ENCODE measurements at places on chromosomes 2 and 18. TPM values are rescaled to one million over a fixed set of nuclear protein-coding genes. Genes with fewer than 3 reads are reported as not detected.

The LTBP1 gene
- total RNA-seq = 9.2 TPM

The COA5 gene
- total RNA-seq = 25.9 TPM

The SGPP2 gene
- total RNA-seq = not detected

The ZSWIM2 gene
- 0.13 TPM for total RNA-seq

The FZD7 gene
- total RNA-seq = 0.16 TPM

The SMARCAL1 gene
- total RNA-seq = 11.3 TPM

The IL1F10 gene
- not detected for total RNA-seq

The FAM237A gene
- total RNA-seq = not detected

The PER2 gene
- total RNA-seq = 3.1 TPM

The CCDC178 gene
- 1.4 TPM for total RNA-seq

The EML6 gene
- 0.13 TPM for total RNA-seq

The TDRD15 gene
- not detected for total RNA-seq

The FIGN gene
- total RNA-seq = 0.31 TPM

The CDK15 gene
- not detected for total RNA-seq

The KIDINS220 gene
- total RNA-seq = 89.9 TPM

The SEC11C gene
- total RNA-seq = 20.1 TPM

The MYL12B gene
- total RNA-seq = 924 TPM

The ZCCHC2 gene
- 21.5 TPM for total RNA-seq

The SERPINB7 gene
- total RNA-seq = 0.16 TPM

The BOLL gene
- total RNA-seq = not detected

The PJVK gene
- 0.32 TPM for total RNA-seq

The KCNF1 gene
- total RNA-seq = 3.1 TPM

The RTP5 gene
- total RNA-seq = not detected

The SLC4A5 gene
- not detected for total RNA-seq

The CBLN2 gene
- total RNA-seq = not detected

The TIA1 gene
- total RNA-seq = 90.8 TPM

The PRKAG3 gene
- not detected for total RNA-seq

The DSG1 gene
- not detected for total RNA-seq

The ACVR1C gene
- total RNA-seq = not detected

The TCF7L1 gene
- total RNA-seq = 2.9 TPM

The B3GNT7 gene
- under 0.01 TPM for total RNA-seq

The DLX1 gene
- total RNA-seq = not detected

The TMEM178A gene
- total RNA-seq = not detected

The OST4 gene
- 391 TPM for total RNA-seq

The IL36A gene
- not detected for total RNA-seq

The TCF23 gene
- not detected for total RNA-seq

The DYSF gene
- 166 TPM for total RNA-seq

The GALNT5 gene
- under 0.01 TPM for total RNA-seq

The LIPG gene
- 3.4 TPM for total RNA-seq

The FAM124B gene
- 64.1 TPM for total RNA-seq

The MGAT4A gene
- 25.7 TPM for total RNA-seq

The CACNB4 gene
- under 0.01 TPM for total RNA-seq

The ZEB2 gene
- total RNA-seq = 9.8 TPM

The SKA1 gene
- 10.7 TPM for total RNA-seq

The DCDC2C gene
- total RNA-seq = not detected

The CXCR4 gene
- 130 TPM for total RNA-seq

The FBLN7 gene
- 4.4 TPM for total RNA-seq

The HJURP gene
- 11.0 TPM for total RNA-seq

The CHRNA1 gene
- total RNA-seq = 0.16 TPM

The DNAJC5G gene
- 0.16 TPM for total RNA-seq

The PLCD4 gene
- total RNA-seq = 0.32 TPM

The FN1 gene
- 3,127 TPM for total RNA-seq

All from bladder microvascular endothelial cell (primary cell).